ENCODE measurements at places on chromosomes 12 and 14.

GRCh38 chr12:15404485-15404884 is 82.2 kb downstream of the PTPRO start:
- no peak for DNase-seq

DNA sequence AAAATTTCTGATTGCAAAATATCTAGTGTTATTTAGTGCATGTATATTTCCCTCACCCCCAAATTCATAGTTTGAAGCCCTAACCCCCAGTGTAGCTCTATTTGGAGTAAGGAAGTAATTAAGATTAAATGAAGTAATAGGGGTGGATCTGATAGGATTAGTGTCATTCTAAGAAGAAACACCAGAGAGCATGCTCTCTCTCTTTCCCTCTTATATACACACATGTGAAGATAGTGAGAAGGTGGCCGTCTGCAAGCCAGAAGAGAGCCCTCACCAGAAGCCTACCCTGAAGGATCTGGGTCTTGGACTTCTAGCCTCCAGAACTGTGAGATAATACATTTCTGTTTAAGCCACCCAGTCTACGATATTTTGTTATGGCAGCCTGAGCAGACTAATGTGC is 120.3 kb downstream of the TMEM30B start:
- no peak for DNase-seq

DNA sequence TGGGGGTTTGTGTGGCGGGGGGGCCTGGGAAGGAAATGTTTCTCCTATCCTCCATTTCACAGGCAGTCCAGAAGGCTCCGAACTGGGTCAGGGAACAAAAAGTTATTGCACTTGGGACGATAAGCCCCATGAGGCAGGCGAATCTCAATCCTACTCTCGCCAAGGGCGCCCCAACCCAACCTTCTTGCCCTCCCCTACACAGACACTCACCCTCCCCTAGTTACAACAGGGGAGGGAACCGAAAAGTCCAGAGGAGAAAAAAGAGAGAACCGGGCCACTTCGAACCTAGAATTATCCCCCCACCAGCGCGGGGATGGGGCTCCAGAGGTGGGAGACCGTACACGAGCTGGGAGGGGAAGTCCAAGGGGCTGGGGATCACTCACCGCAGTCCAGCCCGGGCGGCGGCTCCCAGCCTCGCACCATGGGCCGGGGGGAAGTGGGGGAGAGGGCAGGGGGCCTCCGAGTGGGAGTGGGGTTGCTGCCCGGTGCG is 357 bp downstream of the HOMEZ start:
- DNase-seq: no peak

GRCh38 chr12:40464121-40464520 is 228.1 kb upstream of the CNTN1 start:
- DNase-seq: no peak

- DNase-seq: peak; percentile 2
Measured at GRCh38 chr14:52189325-52189724, 78.2 kb upstream of the PTGDR start.

DNA sequence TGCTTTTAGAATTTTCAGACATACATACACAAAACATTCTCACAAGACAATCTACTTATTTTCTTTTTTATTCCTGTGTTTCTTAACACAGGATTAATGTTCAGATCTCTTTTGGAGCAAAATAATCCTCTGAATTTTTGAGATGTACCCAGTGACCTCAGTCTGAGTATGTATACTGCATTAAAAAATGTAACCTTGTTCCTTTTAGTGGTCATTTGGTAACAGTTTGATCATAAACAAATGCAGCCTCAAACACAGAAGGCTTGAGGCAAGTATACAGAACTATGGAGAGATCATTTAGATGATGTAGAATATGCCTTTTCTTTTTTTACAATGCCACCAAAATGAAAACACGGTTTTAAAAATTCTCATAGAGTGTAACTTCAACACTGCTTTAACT is 9.7 kb downstream of the HIF1A start:
- DNase-seq: no peak

DNA sequence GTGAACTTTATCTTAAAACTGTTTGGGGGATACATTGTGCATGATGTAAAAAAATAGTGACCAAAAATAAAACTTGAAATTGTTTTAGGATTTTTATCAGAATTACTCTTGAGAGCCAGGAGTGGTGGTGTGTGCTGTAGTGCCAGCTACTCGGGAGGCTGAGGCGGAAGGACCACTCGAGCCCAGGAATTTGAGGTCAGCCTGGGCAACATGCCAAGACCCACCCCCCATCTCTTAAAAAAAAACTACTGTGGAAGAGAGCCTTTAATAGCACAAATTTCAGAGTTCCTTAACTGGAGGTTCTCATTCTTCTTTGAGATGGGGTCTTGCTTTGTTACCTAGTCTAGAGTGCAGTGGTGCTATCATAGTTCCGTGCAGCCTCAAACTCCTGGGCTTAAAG is 21.5 kb downstream of the CPSF2 start:
- DNase-seq: no peak

- no peak for DNase-seq
Measured at GRCh38 chr14:56102941-56103340, 15.3 kb upstream of the PELI2 start.

GRCh38 chr14:40841886-40842285 is 764.8 kb upstream of the LRFN5 start:
- no peak for DNase-seq
